ENCODE measurements at places on chromosomes 3 and 15.

DNA sequence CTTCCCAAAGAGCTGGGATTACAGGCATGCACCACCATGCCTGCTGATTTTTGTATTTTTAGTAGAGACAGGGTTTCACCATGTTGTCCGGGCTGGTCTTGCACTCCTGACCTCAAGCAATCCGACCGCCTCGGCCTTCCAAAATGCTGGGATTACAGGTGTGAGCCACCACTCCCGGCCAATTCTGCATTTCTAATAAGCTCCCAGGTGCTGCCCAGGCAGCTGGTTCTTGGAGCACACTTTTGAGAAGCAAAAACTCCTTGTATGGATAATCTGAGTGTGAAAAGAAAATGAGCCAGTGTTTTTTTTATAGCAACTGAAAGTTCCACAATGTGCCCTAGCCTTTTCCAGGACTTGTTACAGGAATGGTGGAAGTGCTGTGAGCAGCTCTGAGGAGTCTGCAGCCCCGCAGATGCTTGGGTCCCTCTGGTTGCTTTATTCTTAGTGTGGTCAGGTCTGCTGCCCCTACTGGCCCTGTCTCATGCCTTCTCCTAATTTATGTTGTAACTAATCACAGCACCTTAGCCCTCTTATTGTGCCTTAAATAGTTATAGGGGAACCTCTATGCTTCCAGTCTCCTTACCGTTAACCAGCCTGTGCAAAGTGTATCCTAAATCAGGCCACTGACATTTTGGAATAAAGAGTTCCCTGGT is 13.5 kb upstream of the KCNAB1 start:
- no peak for DNase-seq

- no peak for DNase-seq
These were observed 277.0 kb upstream of the PLSCR5 start for GRCh38 chr3:146881966-146882760.

DNA sequence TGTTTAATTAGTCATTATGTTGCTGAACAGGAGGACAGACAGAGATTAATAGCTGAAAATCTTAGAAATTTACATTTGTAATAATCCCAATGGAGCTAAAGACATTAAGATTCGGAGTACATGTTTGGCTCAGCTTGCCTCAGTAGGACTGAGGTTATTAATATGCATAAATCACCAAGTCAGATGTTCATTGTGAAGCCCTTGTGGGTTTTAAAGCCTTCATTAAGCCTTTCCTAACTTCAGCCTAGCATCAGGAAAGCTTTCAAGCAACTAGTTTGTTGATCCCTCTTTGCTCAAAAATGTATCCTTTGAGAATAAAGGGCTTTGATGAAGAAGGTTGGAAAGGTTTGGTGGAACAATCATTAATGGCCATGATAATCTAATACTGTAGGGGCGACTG is 178.2 kb upstream of the CGNL1 start:
- DNase-seq = no peak

DNA sequence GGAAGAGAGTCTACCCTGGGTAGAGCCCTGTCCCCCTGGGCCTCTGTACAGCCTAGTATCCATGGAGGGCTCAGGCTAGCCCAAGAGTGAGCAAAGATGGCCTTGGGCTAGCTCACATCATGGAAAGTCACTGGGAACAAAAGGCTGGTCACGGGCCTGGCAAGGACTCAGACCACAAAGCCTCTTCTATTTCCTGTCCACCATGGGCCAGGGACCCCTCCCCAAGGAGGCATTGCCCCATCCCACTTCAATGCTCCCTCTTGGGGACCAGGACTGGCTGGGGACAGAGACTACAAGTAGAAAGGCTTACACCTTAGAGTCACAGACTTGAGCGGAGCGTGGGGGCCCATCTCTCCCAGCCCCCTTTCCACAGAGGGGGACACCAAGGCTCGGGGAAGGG is 16.9 kb downstream of the DUSP7 start:
- DNase-seq = no peak

- no peak for DNase-seq
These were observed 49.9 kb downstream of the TFG start for GRCh38 chr3:100759159-100759558.

GRCh38 chr3:131907796-131908195 is 127.0 kb downstream of the CPNE4 start:
- peak; percentile 24 for DNase-seq

DNA sequence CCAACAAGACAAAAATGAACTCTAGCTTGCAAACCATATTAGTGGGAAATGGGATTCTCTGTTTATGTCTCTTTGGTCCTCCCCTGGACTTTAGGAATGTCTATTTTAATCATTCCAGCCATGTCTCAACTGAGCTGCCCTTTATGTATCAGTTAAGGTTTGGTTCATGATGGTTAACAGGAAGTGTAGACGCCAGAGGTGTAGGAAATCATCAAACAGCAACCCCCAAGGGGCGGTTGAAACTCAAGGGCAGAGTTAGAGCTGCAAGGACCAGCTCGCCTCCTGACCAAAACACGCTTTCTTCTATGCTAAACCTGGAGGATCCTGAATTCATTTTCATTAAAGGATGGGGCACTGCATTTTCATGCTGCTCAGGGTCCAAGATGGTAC is 53.7 kb upstream of the HEG1 start:
- no peak for DNase-seq

- DNase-seq = peak; percentile 84
These were observed 632 bp upstream of the CRELD1 start for GRCh38 chr3:9932843-9933560.

GRCh38 chr15:20344601-20345400 is 196.8 kb downstream of the GOLGA6L6 start:
- DNase-seq = no peak

DNA sequence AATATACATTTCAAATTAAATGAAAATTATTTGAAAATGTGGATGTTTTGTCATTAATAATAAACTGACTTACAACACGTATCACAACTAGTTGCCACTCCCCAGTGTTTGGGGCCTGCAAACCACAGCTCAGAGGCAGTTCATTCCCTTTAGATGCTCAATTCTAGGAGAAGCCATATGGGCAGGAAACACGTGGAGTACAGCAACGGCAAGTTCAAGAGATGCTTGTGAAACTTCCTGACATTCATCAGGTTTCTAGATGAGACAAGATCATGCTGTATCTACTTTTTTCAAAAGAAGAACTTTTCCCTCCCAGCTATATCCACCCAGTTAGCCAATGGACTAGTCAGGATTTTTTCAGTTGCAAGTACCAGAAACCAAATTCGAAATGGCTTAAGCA is 17.6 kb upstream of the PLA2G4D start:
- no peak for DNase-seq

DNA sequence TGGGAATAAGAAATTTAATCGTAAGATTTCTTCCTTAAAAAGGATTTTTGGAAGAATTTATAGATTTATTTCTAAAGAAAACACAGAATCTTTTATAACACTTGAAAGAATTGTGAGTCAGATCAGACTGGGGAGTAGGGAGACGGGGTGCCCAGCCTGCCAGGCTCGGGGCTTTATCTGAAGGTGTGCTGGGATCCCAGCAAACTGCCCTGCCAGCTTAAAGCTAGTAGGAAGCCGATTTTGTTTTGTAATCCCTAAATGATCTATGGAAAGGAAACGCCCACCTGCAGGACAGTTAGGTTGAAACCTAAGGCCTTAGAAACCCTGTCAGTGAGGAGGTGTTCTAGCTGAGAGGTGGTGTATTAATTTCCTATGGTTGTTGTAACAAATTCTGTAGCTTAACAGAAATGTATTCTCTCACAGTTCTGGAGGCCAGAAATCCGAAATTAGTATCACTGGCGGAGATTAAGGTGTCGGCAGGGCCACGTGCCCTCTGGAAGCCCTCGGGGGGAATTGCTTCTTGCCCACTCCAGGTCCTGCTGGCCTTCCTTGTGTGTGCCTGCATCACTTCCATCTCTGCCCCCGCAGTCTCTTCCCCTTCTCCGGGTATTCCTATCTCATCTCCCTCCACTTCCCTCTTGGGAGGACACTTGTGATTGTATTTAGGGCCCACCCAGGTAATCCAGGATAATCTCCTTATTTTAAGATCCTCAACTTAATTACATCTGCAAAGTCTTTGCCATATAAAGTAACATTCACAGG is 19.3 kb upstream of the RAB6B start:
- DNase-seq = no peak

GRCh38 chr3:36681867-36682266 is 82.5 kb downstream of the DCLK3 start:
- no peak for DNase-seq

DNA sequence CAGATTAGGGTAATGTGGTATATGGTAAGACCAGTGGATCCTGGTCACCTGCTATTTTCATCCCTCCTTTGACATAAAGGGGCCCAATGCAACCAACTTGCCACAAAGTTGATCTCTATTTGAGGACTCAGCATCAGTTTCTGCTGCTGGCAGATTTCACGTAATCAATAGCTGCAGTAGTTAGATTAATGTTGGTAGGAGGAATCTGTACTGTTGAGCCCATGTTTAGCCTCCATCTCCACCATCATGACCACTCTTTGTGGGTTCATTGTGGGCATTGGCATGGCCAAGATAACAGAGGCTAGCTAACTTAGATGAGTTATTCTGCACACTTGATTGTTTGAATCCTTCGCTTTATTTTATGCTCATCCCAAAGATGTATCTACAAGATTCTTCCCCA is 29.9 kb downstream of the CGGBP1 start:
- DNase-seq = no peak

GRCh38 chr15:87527416-87527815 is 729.1 kb downstream of the NTRK3 start:
- DNase-seq = no peak

- DNase-seq = no peak
These were observed 82.6 kb upstream of the CNTN6 start for GRCh38 chr3:1010228-1010627.

DNA sequence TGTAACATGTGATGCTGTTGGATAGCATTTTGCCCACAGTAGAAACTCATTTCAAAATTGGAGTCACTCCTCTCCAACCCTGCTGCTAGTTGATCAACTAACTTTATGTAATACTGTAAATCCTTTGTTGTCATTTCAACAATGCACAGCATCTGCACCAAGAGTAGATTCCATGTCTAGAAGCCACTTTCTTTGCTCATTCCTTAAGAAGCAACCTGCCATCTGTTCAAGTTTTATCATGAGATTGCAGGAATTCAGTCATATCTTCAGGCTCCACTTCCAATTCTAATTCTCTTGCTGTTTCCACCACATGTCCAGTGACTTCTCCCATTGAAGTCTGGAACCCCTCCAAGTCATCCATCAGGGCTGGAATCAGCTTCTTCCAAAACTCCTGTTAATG is 42.9 kb downstream of the AKAP13 start:
- no peak for DNase-seq

DNA sequence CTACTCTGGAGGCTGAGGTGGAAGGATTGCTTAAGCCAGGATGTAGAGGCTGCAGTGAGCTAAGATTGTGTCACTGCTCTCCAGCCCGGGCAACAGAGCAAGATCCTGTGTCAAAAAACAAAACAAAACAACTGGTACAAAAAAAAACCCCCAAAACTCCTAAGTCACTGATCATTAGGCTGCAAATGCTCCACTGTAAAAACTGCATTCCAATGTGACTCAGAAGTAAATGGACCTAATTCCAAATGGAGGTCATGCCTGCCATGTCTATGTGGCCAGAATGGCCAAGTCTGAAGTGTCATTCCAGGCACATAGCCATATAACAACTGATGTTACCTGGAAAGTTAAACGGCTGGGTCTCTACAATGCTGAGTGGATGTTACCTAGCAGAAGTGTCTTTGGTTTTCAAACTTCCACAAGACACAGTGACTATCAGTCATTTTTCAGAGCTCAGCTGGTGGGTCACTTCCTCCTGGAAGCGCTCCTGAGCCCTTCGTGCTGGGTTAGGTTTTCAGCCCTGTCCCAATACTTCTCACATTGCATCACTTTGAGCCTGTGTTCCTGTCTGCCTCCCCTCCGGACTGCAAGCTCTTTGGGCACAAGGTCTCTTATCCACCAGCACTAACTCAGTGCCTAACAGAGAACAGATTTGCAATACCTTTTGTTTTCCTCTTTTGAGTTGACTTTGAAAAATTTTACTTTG is 10.6 kb downstream of the FSTL1 start:
- DNase-seq = no peak

GRCh38 chr15:67843571-67844387 is 3.9 kb upstream of the RNU6-1 start:
- DNase-seq = no peak

DNA sequence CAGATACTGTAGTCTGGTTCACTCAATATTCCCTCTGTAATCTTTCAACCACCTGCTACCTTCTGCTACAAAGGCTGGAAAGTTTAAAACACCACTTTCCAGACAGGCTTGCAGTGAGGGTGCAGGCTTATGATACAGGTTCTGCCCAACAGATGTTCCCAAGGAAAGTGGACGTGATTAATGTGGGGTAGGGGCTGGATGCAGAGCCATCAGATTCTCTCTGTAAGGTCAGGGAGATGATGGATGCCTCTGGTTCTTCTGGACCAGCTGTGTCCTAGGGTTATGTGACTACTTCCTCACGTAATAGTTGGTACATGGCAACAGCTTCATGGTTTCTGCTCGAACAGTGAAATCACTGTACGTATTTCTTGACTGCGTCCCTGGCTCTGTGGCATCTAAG is 11.1 kb downstream of the GPR176 start:
- no peak for DNase-seq

GRCh38 chr3:67619991-67620390 is 34.4 kb downstream of the SUCLG2 start:
- no peak for DNase-seq

DNA sequence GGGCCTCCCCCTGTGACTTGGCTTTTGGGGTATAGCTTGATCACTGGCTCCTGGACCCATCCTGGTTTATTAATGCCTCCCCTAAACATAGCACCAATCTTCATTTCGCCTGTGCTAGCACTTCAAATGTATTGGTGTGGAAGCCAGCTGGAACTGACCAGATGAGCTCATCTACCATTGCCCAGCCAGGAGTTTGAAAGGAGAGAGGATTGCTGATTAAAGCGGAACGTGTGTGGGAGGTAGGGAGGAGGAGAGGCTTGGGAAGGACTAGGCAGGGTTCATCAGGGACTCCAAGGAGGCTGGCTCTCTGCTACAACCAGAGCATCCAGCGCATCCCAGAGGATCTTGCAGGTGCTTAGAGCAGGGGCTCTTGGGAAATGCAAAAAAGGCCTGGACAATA is 34.4 kb upstream of the TLE3 start:
- no peak for DNase-seq

DNA sequence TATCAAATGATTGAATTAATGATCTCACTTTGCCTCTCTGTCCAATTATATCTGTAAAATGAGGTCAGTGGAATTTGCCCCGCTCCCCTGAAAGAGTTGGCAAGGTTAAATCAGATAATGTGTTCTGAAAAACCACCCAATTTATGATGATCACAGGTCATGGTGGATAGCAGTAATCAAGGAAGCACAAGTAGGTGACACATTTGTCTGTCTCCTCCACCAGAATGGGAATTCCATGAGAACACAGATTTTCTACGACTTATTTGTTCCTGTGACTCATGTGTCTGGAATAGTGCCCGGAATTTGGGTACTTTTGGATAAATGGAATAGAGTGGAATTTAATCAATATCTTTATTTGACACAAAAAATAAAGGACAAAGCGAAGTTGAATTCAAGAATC is 220.9 kb upstream of the SUCLG2 start:
- peak; percentile 8 for DNase-seq

DNA sequence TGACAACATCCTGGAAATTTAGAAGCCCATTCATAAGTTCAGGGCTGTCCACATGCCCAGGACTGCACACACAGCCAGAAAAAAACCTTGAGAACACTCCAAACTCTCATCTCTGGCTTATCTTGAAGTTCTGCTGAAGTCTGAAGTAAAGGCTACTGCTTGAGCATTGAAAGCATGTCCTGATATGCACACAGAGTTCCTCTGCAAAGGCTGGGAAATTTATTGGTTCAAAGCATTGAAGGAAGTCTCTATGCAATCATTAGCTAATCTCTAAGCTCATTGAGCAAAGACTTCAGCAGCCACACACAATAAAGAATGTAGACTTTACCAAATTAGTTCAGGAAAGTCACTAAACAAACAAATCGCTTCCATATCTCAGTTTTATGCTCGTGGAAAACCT is 162.0 kb upstream of the STT3B start:
- no peak for DNase-seq

Data from Calu3 (cell line).